NCI-H460 (cell line): ENCODE measurements at places on chromosomes 4 and X. TPM values are rescaled to one million over a fixed set of nuclear protein-coding genes. Genes with fewer than 3 reads are reported as not detected.

Gene MMAA
- total RNA-seq: 2.5 and 3.0 TPM in 2 replicates

Gene TRAM1L1
- 4.0 and 4.2 TPM in 2 replicates for total RNA-seq

Gene ARMCX2
- 0.84 and 1.3 TPM in 2 replicates for total RNA-seq

Gene SAT1
- total RNA-seq: 434 and 469 TPM in 2 replicates

Gene GYPE
- total RNA-seq: 1.3 and 2.3 TPM in 2 replicates

Gene CLCN4
- 3.4 and 4.1 TPM in 2 replicates for total RNA-seq

Gene ATP6AP1
- total RNA-seq: 99.0 and 105 TPM in 2 replicates

Gene STPG2
- not detected in 2 replicates for total RNA-seq

Gene GPR119
- total RNA-seq: not detected in 2 replicates

Gene DAPP1
- not detected in 2 replicates for total RNA-seq

Gene RAB9B
- total RNA-seq: 0.67 and 0.98 TPM in 2 replicates

Gene ARHGAP36
- not detected in 2 replicates for total RNA-seq

Gene TMEM164
- total RNA-seq: 24.2 and 24.9 TPM in 2 replicates

Gene C4orf51
- not detected in 2 replicates for total RNA-seq
